Activated B cell treated with CpG ODN at 0.5 μM for 24 hours (primary cell): ENCODE measurements at places on chromosomes 12 and 14. TPM values are rescaled to one million over a fixed set of nuclear protein-coding genes. Genes with fewer than 3 reads are reported as not detected.

DNA sequence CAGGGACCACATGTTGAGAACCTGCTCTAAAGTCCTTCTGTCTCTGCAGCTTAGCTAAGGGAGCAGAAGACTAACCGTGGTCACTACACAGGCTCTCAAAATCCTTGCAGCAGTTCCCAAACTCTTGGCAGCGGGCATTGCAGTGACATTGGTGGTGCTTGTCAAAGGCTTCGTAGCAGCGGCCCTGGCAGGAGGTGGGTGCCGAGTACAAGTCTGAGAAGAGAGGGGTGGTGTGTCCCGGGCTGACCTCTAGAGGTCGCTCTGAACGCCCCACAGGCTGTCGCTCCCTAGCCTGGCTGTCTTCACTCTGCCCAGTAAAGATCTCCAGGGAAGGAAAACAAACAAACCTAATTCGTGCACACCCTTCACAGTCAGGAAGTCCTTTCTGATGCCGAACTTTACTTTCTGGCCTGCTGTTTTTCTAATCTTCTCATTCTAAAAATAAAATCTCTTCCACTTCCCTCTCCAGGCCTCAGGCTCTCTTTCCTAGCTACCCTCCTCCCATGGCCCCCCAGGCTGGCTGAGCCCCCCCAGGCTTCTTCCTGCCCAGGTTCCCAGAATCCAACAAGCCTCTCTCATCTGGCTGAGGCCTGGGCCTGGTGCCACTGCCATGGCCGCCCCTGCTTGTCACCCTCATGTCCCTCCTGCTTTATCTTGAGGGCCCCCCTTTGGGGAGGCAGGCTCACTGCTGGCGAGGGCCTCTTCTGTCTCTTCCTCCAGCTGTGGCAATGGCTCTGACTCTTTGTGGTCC is 7.7 kb downstream of the ENDOU start:
- DNase-seq: no peak

- DNase-seq: no peak
Observed at GRCh38 chr14:85519661-85520305, 10.2 kb upstream of the FLRT2 start.

GRCh38 chr12:54358191-54358944 is 5.9 kb downstream of the GPR84 start:
- no peak for DNase-seq

- no peak for DNase-seq
Observed at GRCh38 chr14:49484180-49484579, 102.0 kb downstream of the RPS29 start.

DNA sequence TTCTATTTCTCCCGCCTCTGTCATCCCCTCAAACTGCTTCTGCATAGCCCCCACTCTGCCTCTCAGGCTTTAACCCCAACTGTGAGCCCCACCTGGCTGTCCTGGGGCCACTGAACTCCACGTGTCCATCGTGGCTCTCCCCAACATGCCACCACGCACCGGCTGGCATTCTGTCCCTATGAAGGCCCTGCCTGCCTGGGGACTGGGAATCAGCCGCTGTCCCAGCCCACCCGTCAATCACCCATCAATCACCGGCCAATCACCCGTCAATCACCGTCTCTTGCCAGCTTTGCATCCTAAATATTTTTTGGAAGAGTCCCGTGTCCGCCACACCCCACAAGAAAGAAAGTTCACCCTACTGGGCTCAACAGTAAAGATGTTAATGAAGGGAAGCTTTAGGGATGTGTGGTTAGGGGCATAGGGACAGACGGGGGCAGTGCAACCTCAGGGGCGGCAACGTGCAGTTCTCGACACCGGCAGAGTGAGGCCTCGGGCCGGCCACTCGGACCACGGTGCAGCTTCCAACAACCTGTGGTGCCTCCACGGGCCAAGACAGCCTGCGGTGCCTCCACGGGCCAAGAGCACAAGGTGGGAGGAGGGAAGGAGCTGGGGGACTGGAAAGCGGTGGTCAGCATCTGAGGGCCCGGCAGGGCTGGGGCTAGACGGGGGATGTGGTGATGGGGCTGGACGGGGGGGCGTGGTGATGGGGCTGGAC is 85.6 kb downstream of the GALNT9 start:
- DNase-seq: no peak

DNA sequence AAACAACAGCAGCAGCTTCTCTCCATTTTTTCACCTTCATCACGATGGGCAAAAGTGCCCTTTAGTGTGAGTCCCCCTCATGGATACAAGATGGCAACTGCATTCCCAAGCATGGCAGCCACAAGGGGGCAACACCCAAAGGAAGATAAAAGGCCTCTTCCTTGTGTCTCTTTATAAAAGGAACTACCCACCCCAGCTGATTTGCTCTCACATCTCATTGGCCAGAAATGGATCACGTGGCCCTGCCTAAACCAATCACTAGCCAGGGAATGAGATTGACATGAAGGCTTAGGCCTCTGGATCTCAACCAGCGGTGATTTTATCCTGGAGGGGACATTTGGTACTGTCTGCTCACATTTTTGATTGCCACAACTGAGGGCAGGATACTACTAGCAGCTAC is 21.9 kb upstream of the IFT81 start:
- DNase-seq: no peak

DNA sequence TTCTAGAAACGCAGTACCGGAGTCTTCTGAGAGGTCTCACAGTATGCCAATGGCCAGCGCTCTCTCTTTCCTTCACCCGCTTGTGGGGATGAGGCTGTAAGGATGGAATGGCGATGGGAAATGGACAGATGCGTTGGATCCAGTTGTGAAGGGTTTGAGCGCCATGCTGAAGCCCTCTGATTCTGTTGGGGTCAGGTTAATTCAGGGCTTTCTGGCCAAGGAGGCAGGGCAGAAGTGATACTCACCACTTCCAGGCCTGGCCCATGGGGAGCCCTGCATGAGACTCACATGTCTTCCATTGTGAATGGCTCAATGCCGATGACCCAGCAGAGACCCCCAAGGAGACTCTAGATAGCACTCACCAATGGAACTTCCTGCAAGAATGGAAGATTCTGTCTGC is 114.3 kb downstream of the BCL11B start:
- DNase-seq: no peak

- no peak for DNase-seq
Observed at GRCh38 chr12:70059373-70059772, 183.9 kb upstream of the CNOT2 start.

The SIX4 gene
- not detected in 2 replicates for total RNA-seq

The G2E3 gene
- 23.5 and 32.6 TPM in 2 replicates for total RNA-seq
